Upper lobe of right lung (tissue), 1 donor: ENCODE measurements at places on chromosomes 11 and 22.

GRCh38 chr11:70556884-70557741, 158.8 kb downstream of the CTTN start:
- DNase-seq = no peak

DNA sequence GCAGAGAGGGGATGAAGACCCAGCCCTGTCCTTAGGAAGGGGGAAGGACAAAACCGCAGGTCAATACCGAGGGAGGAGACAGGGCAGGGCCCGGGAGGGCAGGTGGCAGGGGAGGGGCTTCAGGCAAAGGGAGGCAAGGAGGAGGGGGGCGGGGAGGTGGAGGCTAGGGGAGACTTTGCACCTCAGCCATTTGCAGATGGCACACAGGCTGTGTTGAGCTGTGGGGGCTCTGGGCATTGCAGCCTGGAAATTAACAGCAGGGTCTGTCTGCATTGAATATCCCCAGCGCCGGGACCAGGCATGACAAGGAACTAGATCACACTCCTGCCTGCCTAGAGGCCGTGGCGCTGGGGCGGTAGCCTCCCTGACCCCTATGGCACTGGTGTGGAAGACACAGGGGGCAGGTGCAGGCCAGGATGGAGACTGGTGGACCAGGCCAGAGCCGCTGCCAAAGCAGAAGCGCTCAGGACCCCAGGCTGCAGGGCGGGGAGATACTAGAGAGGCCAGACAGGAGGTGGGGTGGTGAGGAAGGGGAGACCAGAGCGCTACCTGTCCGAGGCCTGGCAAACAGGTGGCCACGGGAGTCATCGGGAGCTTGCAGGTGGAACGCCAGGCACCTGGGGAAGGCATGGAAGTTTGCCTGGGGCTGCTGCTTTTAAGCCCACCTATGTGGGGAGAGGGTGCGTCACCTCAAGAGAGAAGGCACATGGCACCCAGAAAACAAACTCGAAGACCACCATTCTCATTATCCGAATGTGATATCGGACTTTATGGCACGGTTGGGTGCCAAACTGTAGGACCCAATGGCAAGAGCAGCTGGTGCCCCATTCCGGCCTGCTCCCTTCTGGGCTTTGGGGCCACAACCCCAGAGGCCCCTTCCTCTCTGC, 11.5 kb downstream of the CBX6 start:
- no peak for DNase-seq

DNA sequence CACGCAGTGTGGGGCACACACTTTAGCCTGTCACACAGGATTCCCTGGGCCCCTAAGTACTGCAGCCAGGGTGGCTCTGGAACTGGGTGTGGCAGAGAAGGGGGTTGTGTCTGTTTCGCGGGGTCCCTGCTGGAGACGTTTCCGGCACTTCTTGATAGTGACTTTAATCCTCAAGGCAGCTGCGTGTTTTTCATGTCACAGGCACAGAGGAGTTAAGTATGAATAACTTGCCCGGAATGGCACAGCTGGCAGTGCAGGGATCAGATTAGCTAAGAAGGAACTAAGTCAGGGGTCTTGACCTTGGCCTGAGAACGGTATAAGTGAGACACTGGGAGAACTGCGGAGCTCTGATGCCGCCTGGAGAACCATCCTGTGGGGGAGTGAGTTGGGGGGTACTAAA, 7.5 kb upstream of the KRTAP5-7 start:
- no peak for DNase-seq

- no peak for DNase-seq
Observed at GRCh38 chr11:86519064-86519911, 144.6 kb downstream of the CCDC81 start.

- DNase-seq = peak; percentile 25
Observed at GRCh38 chr11:122746050-122746478, 90.5 kb downstream of the UBASH3B start.

GRCh38 chr11:125102510-125102909, 8.9 kb downstream of the TMEM218 start:
- no peak for DNase-seq
